ENCODE measurements at places on chromosomes 1 and 21.
A peak's percentile ranks its signal among the peaks of the same experiment; 100 is the strongest.

GRCh38 chr21:45376459-45377324 is 28.3 kb upstream of the COL18A1 start:
- H3K4me3 ChIP-seq, result no peak overlapping the region
- H3K27ac ChIP-seq, result no peak overlapping the region
- H3K27me3 ChIP-seq, result no peaks in the 10 kb centered on the region
- H3K36me3 ChIP-seq, result no peaks in the 10 kb centered on the region
- no peaks in the 10 kb centered on the region for H3K4me1 ChIP-seq

GRCh38 chr21:45473496-45474322 is 68.5 kb downstream of the SLC19A1 start:
- DNase-seq, result no peak
- H3K27me3 ChIP-seq, result peaks cover 8% of the 10 kb centered on the region
- peaks cover 24% of the 10 kb centered on the region for H3K4me1 ChIP-seq
- H3K36me3 ChIP-seq, result no peaks in the 10 kb centered on the region
- H3K4me3 ChIP-seq, result no peak overlapping the region

DNA sequence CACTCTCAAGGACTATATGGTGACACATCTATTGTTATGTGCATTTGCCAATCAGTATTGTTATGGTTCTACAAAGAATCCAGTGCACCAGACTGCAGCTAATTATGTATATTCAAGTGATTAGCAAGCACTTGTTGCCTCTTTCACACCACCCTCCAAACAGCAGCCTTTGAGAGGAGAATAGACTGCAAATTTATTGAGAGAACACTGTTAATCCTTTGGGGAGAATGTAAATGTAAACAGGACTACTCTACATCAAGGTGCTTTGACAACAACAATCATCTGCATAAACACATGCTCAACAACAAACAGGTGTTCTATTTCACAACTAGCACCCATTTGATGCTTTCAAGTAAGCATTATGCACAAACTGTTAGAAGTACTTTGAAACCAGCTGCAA is 117.4 kb downstream of the AKT3 start:
- H3K27me3 ChIP-seq, result no peaks in the 10 kb centered on the region
- DNase-seq, result no peak
- no peaks in the 10 kb centered on the region for H3K36me3 ChIP-seq
- H3K4me1 ChIP-seq, result no peaks in the 10 kb centered on the region
- no peak overlapping the region for H3K27ac ChIP-seq
- H3K4me3 ChIP-seq, result no peak overlapping the region

- DNase-seq, result no peak
- H3K27ac ChIP-seq, result no peak overlapping the region
- H3K27me3 ChIP-seq, result no peaks in the 10 kb centered on the region
These were observed 236.7 kb downstream of the BARHL2 start for GRCh38 chr1:90480271-90480835.

- no peaks in the 10 kb centered on the region for H3K36me3 ChIP-seq
- H3K4me3 ChIP-seq, result no peak overlapping the region
- peaks cover 5% of the 10 kb centered on the region for H3K27me3 ChIP-seq
- no peak overlapping the region for H3K27ac ChIP-seq
- peaks cover 17% of the 10 kb centered on the region for H3K4me1 ChIP-seq
- DNase-seq, result peak; percentile 56
These were observed 5.7 kb downstream of the TPM3 start for GRCh38 chr1:154186177-154186576.

DNA sequence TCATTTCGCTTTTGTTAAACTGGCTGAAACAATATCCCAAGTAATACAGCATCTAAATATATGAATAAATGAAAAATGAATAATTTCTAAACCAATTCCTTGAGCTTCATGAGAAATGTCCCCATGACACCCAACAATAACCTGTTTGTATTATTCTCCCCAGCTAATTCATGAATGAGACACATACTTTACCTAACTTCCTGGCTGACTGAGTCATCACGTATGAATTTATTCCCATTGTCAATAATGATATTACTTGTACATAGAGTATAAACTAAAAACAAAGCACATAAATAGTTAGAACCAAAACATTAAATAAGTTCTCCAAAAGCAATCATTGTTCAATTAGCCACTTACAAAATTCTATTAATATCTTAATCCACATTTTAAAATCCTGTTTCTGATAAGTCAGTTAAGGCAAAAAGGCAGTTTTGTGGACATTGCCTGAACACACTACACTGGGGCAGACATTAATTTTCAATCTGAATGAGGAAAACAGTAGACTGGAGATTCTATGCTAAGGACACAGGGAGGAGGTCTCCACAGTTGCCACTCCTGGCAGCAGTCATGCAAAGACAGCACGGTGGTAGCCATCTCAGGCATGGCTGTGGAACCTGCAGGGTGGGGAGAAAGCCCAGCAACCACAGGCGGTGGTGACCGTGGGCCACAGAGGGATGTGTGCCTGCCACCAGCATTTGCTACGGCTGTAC is 48.2 kb downstream of the SLC9C2 start:
- no peak overlapping the region for H3K27ac ChIP-seq
- no peak overlapping the region for H3K4me3 ChIP-seq
- no peaks in the 10 kb centered on the region for H3K27me3 ChIP-seq
- DNase-seq, result no peak
- H3K36me3 ChIP-seq, result no peaks in the 10 kb centered on the region

GRCh38 chr21:14690886-14691285 is 144.8 kb upstream of the SAMSN1 start:
- no peak overlapping the region for H3K27ac ChIP-seq
- DNase-seq, result no peak
- H3K4me1 ChIP-seq, result no peaks in the 10 kb centered on the region
- no peak overlapping the region for H3K4me3 ChIP-seq
- no peaks in the 10 kb centered on the region for H3K36me3 ChIP-seq
- H3K27me3 ChIP-seq, result no peaks in the 10 kb centered on the region

DNA sequence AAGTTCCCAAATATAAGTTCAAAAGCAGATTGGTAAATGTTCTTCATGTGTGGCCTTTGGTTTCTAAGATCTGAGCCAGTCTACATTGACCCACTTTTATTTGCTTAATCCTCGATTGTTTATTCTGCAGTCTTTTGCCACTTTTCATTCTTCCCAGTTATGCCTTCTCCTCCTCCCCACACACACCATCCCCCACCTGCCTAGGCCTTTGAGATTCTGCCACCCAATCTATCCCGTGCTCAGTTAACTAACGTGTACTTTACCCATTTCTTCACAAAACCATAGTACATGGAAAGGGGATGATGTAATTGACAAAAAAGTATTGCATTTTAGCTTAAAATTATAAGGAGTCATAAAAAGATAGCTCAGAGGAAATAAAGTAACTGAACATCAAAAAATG is 3.7 kb downstream of the CFH start:
- H3K4me3 ChIP-seq, result no peak overlapping the region
- no peaks in the 10 kb centered on the region for H3K27me3 ChIP-seq
- H3K4me1 ChIP-seq, result peaks cover 9% of the 10 kb centered on the region
- no peaks in the 10 kb centered on the region for H3K36me3 ChIP-seq

- no peak overlapping the region for H3K27ac ChIP-seq
- no peak for DNase-seq
- H3K27me3 ChIP-seq, result no peaks in the 10 kb centered on the region
- no peaks in the 10 kb centered on the region for H3K36me3 ChIP-seq
These were observed 32.3 kb upstream of the DIPK1A start for GRCh38 chr1:92993581-92993980.

- H3K27ac ChIP-seq, result no peak overlapping the region
- H3K27me3 ChIP-seq, result no peaks in the 10 kb centered on the region
- no peak for DNase-seq
- no peaks in the 10 kb centered on the region for H3K36me3 ChIP-seq
- H3K4me3 ChIP-seq, result no peak overlapping the region
These were observed 9.7 kb upstream of the PKNOX1 start for GRCh38 chr21:42964546-42965210.

DNA sequence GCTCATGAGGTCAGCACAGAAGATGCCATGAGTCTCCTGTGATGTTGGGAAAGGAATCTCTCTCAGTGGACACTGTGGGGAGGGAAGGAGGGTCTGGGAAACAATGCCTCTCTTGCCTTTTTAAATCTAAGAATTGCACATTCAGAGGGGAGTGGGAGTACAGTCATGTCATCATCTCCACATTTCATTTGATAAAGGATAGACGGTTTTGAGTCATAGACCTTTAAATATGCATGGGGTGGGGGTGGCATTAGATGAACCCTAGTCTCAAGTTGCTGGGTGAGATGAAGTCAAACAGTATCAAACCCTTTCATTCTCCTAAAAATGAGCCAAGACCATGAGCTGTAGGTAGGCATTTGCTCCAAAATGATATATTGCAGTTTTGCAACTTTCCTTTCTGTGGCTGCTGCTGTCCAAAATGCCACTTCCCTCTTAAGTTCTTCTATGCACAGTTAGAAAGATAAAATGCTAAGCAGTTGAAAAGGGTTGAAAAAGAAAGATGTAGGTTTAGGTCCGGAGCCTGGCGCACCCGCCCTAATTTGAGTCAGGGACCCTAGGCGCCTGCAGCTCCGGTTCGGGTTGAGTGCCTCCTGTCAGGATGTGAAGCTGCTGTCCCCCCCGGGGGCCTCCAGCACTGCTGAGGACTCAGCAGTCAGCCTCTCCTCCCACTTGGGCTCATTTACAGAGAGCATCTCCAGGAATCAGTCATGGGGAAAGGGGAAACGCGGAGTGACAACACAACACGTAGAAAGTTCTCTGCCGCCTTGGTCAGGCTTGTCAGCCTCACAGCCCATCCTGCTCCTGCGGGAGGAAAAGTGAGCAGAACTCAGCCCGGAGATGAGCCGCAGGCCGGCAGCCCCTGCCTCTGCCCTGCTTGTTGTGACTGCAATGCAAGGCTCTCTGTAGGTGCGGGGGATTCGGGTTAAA is 479.3 kb upstream of the RUNX1 start:
- H3K4me1 ChIP-seq, result peaks cover 7% of the 10 kb centered on the region
- peak; percentile 40 for DNase-seq
- no peaks in the 10 kb centered on the region for H3K27me3 ChIP-seq
- peak overlapping the region; percentile 60 for H3K4me3 ChIP-seq

DNA sequence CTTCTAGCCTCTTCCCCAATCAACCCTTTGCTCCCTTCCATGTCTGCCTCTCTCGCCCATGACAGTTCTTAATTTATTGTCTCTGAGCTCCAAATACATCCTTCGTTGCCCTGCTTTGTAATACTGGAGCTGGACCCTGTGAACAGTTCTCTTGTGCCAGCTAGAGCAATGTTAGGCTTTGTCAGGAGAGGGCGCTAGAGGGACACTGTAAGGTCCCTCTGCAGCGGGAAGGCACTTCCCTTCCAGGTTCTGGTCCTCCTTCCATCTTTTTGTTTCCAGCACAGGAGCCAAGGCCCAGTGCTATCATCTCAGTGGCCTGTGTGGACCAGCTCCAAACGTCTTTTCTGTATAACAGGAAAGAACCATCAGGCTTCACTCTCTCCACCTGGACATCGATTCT is 95.9 kb downstream of the PTPRU start:
- DNase-seq, result no peak
- H3K27ac ChIP-seq, result no peak overlapping the region
- no peaks in the 10 kb centered on the region for H3K4me1 ChIP-seq

- no peaks in the 10 kb centered on the region for H3K27me3 ChIP-seq
- no peak for DNase-seq
- no peaks in the 10 kb centered on the region for H3K36me3 ChIP-seq
- no peak overlapping the region for H3K4me3 ChIP-seq
These were observed 244.7 kb downstream of the SDCCAG8 start for GRCh38 chr1:243500512-243500911.

DNA sequence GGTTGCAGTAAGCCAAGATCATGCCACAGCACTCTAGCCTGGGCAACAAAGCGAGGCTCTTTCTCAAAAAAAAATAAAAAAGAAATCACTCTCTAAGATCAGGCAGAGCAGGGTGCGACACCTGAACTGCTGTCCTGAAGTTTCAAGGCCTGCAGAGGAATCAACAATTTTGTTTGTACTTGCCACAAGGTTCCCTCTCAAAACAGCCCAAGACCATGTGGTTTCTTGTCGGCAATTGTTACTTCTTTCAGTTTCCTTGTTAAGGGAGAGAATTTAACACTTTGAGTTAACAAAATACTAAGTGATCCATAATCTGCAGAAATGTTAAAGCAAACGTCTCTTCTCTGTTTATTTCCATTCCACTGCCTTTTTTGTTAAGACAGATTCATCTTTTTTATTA is 36.5 kb downstream of the MACO1 start:
- no peak for DNase-seq
- H3K36me3 ChIP-seq, result peaks cover 5% of the 10 kb centered on the region
- H3K4me1 ChIP-seq, result peaks cover 6% of the 10 kb centered on the region
- no peaks in the 10 kb centered on the region for H3K27me3 ChIP-seq
- H3K27ac ChIP-seq, result no peak overlapping the region
- no peak overlapping the region for H3K4me3 ChIP-seq

- no peaks in the 10 kb centered on the region for H3K36me3 ChIP-seq
- no peak for DNase-seq
- H3K4me3 ChIP-seq, result peak overlapping the region; percentile 79
- no peaks in the 10 kb centered on the region for H3K27me3 ChIP-seq
- H3K27ac ChIP-seq, result peak overlapping the region; percentile 69
These were observed 958 bp downstream of the LYPLAL1 start for GRCh38 chr1:219174460-219175211.

GRCh38 chr1:228397966-228398365 is 8.7 kb downstream of the TRIM11 start:
- H3K36me3 ChIP-seq, result peaks cover 83% of the 10 kb centered on the region
- H3K27ac ChIP-seq, result no peak overlapping the region
- DNase-seq, result no peak
- H3K4me1 ChIP-seq, result peaks cover 6% of the 10 kb centered on the region
- H3K4me3 ChIP-seq, result no peak overlapping the region

DNA sequence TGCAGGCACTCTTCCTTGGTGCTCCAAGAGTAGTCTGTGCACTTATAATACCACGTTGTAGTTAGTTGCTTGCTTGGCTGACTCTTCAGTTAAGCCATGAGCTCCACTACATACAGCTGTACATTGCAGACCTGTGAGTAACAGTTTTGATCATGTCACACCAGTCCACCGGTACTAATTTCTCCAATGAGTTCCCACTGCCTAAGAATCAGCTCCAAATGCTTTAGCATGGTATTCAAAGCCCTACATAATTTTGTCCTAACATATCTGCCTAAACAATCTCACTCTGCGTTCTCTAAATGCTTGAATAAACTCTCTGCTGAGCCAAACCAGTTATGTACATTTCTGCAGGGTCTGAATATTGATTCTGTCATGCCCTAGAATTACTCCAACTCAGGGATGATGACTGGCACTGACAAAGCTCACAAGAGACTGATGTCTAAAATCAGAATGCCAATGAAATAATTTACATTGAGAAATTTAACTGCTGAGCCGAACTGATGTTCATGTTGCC is 200.7 kb downstream of the LHX8 start:
- H3K27me3 ChIP-seq, result no peaks in the 10 kb centered on the region
- no peak overlapping the region for H3K4me3 ChIP-seq
- H3K36me3 ChIP-seq, result no peaks in the 10 kb centered on the region
- no peak overlapping the region for H3K27ac ChIP-seq
- no peaks in the 10 kb centered on the region for H3K4me1 ChIP-seq
- no peak for DNase-seq

DNA sequence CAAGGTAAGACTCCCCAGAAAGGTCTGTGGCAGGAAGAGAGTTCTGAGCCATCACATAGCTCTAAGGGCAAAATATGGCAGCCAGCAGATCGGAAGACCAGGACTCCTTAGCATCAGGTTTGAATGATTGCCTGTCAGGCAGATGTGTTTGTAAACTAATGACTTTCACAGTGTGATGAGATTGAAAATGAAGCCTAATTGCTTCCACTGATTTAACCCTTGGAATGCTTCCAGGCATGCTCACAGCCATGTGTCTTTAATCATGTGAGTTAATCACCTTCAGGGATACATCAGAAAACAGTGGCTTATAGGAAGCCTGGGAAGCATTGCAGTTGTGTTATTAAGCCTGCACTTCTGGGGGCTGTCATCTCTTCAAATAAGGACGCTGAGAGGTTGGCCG is 82.8 kb downstream of the LRRC53 start:
- H3K27me3 ChIP-seq, result no peaks in the 10 kb centered on the region
- H3K36me3 ChIP-seq, result no peaks in the 10 kb centered on the region
- no peak overlapping the region for H3K4me3 ChIP-seq
- H3K27ac ChIP-seq, result no peak overlapping the region

All from T-cell (primary cell).